Endodermal cell (in vitro differentiated cells): ENCODE measurements at places on chromosomes 4 and X.
A peak's percentile ranks its signal among the peaks of the same experiment; 100 is the strongest.

DNA sequence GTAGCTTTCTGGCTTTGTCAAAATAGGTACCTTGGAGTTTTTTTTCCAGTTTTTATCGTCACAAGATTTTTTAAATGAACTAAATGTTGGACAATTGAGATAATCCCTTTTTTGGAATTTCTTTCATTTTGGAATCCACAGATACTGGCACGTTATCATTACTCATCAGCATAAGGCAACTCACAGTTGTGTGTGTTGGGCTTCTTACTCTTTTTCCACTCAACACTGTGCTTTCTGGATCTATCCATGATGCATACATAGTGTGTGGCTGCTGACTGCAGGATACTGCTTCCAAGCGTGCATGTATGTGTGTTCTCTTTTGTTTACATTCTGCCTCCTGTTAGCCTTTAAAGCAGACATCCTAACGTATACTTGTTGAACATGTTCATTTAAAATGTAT is 113.5 kb upstream of the FAM9A start:
- no peak for DNase-seq

- DNase-seq: no peak
These were observed 631.9 kb upstream of the INTU start for GRCh38 chr4:127000846-127001245.

DNA sequence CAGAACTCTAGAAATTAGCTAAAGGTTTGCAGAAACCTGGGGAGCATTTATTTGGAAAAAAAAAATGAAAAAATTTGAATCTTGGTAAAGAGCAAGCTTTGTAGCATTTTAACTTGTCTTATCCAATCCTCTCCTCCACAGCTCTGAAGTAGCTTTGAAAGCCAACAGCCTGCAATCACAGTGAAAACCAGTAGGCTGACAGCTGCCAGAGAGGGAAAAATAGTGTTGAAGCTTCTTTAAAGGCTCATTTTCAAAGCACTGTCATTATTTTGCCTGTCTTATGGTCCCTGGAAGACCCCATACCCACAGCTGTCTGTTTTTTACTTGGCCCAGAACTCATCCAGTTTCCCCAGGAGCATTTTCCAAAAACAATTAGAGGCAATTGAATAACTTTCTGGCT is 230.8 kb upstream of the EDNRA start:
- DNase-seq: no peak

DNA sequence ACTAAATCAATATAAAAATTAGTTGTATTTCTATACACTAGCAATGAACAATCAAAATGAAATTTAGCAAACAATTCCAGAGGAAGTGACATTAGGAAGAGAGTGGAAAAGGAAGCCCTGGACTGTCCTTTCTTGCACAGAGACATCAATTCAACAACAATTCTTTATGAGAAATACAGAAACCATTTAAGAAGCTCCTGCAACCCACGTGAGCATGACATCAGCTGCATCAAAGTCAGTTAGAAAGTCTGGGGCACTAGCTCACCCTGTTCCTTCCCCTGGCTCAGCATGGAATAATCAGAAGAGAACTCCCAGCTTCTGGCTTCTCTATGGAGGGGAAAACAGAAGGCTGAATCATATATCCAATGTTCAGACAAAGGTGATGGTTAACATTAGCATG is 48.6 kb upstream of the STARD8 start:
- no peak for DNase-seq

GRCh38 chr4:181372014-181372413 is 871.2 kb upstream of the TENM3 start:
- peak; percentile 69 for DNase-seq

DNA sequence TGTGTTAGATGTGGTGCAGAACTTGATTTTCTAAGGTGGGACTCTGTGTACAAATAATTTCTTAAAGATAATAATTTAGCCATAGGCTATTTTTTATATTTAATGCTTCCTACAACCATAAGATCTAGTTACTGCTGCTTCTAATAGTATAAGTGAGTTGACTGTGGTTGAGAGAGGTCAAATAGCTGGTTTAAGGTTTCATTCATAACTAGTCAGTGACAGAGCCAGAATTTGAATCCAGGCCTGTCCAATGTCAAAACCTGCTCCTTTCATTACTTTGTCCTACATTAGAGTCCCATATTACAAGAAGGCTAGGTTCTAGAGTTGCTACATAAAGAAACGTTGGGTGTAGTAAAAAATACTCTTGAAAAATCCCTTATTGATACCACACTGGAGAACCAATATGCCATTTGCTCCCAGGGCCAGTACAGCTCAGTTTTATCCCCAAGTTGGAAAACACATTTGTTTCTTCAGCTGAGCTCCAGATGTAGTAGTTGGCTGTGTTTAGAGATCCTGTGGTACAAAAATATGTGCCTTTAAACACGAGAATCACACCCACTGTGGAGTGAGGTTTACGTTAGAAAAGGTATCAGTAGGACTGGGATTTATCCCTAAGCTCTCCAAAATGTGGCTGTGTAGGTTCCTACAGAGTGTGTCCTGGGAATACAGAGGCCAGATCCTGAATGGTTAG is 84.3 kb downstream of the REPS2 start:
- DNase-seq: no peak

DNA sequence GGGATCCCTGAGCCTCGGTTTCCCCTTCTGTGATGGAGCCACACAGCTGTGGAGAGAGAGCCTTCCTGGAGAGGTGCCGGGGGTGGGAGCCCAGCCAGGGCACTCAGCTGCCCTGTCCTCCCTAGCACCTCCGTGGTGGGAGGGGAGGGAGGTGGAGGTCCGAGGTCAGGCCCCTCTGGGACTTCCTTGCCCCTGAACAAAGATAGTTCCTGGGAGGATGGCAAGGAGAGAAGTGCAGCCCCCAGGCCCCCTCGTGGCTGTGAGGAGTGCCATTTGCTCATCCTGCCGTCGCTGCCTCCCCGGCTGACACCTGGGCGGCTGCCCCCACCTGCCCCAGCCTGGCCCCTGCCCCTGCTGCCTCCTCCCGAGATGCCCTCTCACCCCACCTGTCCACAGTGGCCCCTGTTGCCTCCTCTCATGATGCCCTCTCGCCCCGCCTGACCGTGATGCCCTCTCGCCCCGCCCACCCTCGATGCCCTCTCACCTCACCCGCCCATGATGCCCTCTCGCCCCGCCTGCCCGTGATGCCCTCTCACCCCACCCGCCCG is 12.7 kb downstream of the DOK7 start:
- no peak for DNase-seq

DNA sequence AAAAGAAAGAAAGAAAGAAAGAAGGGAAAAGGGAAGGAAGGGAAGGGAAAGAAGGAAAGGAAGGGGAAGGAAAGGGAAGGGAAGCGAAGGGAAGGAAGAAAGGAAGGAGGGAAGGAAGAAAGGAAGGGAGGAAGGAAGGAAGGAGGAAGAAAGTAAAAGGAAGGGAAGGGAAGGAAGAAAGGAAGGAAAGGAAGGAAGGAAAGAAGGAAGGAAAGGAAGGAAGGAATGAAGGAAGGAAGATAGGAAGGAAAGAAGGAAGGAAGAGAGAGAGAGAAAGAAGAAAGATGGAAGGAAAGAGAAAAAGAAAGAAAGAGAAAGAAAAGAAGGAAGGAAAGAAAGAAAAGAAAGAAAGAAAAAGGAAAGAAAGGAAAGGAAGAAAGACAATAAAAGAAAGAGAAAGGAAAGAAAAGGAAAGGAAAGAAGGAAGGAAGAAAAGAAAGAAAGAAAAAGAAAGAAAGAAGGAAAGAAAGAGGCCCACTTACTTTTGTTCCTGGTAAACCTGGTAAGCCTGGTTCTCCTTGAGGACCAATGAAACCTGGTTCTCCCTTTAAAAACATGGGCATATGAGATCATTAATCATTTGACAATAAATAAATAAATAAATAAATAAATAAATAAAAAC is 105.9 kb upstream of the ETNPPL start:
- no peak for DNase-seq

DNA sequence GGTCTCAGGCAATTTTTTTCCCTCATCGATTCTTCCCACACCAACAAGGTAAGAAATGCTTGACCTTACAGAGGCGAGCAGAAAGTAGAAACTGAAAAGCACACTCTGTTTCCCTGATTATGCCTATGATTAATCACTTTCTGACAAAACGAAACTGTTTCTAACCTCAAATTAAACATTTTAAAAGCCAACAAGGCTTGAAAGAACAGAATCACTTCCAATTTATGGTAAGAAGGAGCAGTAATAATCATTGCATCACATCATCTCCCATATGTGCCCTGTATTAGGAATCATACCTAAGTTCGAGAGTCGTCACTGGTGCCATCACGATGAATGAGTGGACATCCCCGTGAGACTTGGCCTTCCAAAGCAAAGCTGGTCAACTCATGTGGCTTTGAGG is 12.5 kb upstream of the CXCL13 start:
- no peak for DNase-seq

DNA sequence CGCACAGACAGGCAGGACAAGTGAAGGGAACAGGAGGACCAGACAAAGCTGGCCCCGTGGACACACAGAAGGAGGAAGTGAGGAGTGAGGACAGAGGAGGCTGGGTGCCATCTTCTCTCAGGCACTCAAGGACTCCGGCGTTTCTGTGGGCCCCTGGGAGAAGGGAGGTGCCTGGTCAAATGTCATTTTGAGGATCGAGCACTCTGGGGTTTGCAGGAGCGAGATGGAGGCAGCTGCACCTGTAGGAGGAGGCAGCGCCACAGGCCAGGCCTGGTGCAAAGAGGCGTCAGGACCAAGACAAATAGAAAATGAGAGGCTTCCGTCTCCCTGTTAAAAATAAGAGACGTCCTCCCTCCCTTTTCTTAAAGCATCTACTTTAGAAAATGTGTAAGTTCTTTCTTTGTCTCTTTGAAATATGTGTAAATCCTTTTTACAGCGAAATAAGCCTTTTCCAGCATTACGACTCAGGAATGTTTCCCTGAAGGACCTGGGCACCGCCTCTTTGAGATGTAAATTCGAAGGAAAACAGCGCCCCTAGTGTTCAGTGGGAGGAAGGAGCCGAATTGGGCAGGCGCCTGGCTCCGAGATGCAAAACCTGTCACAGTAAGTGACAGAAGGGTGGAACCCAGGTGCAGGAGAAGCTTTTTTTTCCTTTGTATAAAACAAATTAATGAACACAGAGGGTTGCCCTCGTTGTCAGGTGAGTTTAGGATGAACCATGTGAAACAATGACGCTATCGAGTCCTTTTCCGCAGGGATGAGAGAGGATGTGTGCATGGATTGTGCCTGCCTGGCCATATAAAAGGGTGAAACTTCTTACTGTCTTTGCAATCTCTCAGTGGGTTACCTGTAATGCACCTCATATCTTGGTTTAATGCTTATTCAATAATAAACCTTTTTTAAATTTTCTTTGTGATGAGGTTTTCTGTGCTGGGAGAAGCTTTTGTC is 1.4 kb upstream of the C4orf50 start:
- peak; percentile 91 for DNase-seq

GRCh38 chrX:44569122-44569521 is 26.5 kb upstream of the FUNDC1 start:
- DNase-seq: no peak

- no peak for DNase-seq
These were observed 63.0 kb upstream of the FAM9A start for GRCh38 chrX:8864161-8864560.

DNA sequence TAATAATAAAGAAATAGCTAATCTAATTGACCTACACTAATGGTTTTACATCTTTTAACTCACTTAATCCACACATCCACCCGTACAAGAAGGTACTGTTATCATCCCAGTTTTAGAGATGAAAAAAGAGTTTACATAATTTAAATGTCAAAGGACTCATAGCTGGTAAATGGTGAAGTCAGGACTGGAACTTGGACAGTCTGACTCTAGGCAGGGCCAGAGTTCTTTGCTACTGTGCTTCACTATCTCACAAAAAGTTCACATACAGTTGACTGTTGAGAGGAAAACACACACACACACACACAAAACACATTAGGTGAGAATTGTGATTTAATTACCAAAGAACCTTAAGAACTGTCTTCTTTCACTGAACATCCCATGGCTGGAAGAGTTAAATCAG is 71.2 kb upstream of the PRSS48 start:
- DNase-seq: no peak

GRCh38 chrX:17829566-17829965 is 31.5 kb downstream of the RAI2 start:
- no peak for DNase-seq

GRCh38 chr4:75881476-75881875 is 20.8 kb downstream of the PPEF2 start:
- DNase-seq: no peak

DNA sequence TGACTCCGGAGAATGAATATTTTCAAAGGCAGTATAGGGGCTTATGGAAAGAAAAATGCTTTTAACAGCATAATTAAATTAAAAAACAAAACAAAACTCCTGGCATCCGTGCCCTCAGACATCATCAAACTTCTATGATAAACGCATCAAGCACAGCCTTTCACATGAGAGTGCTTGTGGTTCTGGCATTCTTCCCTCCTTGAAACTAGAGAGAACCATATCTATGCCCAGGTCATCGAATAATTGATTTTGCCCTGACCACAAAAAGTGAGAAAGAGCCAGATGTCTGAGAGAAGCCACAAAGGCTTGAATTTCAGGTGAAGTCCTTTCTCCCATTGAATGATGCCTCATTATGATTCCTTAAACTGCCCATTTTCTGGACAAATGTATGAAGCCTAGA is 286.8 kb downstream of the CBLL2 start:
- DNase-seq: no peak

DNA sequence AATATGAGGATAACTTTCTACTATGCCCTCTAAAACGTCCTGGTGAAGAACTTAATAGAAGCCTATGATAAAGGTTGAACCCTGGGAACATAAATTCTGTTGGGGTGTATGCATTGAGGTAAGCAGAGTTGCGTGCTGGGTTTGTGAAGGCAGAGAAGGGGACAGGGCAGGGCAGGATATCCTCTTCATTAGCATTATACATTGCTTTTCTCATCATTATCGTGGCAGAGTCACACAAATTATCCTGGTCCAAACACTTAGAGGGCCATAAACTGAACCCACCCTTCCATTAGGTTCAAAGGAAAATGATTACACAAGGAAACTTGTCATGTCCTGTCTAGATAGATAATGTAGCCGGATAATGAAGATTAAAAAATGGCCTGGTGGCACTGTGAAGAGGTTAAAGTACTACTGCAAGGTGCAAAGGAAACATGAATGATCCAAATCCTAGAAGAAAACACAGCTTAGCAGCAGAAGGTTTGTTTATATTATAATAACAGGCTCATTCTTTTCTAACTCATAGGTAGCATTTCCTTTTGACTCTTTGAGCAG is 189.1 kb downstream of the SPCS3 start:
- DNase-seq: no peak

DNA sequence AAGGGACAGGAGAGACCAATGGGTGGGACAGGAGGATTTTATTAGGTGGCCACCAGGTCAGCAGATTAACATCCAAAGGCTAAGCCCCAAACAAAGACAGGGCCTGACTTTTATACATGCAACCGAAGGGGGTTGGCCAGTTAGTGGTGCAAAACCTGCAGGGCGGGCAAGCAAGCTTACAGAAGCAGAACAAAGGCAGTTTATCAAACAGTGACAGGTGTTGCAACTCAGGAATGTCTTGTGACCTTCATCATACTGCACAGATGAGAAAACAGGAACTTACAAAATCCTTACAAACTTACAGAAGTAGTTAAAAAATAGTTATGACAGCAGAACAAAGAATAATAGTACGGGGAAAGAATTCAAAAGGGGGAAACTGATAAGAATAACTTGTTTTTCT is 708.1 kb downstream of the GLUD2 start:
- no peak for DNase-seq
